ENCODE measurements at places on chromosomes 2 and 18.

DNA sequence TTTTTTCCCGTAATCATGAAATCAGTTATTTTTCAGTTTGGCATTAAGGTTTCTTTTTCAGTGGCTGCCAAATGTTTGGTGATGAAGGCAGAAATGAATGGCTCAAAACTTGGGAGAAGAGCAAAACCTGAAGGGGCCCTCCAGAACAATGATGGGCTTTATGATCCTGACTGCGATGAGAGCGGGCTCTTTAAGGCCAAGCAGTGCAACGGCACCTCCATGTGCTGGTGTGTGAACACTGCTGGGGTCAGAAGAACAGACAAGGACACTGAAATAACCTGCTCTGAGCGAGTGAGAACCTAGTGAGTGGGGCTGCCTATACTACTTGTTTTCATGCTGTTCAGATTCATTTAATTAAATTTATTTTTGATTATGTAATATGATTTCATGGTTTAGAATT is 29.2 kb upstream of the MSH2 start:
- no peak for DNase-seq

GRCh38 chr2:5561006-5561405 is 131.2 kb upstream of the SOX11 start:
- no peak for DNase-seq

DNA sequence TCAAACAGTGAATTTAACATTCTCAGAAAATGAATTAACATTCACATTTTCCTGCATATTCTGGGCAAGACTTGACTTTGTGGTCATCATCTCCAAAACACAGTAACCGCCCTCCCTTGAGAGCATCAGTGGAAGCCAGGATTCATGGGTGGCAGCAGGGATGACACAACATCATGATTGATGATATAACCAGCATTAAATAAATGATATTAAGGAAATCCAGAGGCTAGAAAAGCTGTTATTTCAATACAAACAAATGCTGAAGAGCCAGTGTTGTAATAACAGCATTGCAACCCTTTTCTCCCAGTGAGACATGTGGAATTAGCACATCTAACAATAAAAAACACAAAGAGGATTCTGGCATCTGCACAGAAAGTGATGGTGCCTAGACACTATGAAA is 41.1 kb downstream of the CDC42EP3 start:
- no peak for DNase-seq

GRCh38 chr2:240423788-240424191 is 11.7 kb upstream of the GPC1 start:
- no peak for DNase-seq

DNA sequence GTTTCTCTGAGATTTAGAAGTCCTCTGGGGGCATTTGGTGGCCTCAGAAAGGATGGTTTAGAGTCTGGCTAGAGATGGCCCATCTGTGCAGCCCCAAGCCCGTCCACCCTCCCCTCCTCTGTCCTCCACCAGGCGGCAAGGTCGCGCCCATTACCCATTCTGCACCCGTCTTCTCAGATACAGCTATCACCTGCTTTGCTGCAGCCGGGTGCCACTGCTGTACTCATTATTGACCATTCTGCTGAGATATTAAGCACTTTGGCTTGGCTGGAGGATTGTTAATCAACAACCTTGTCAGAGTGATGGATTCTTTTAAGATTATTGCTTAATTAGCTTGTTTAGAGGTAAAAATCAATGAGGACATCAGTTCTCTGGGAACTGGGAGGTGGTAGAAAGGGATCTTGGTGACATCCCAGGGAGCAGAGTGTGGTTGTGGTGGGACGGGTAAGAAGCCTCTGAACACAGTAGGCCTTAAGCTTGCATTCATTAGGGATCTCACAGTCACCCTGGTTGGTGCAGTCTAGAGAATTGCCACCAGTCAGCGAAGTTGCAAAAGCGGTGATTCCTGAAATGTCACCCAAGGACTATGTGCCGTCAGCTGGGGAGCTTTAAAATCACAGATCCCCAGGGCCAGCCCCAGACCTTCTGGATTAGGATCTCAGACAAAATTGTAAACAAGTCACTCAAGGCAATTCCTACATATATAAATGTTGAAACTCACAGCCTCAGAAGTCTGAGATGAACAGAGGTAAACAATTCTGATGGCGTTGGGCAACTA is 90.9 kb downstream of the CAPN13 start:
- no peak for DNase-seq

GRCh38 chr2:229562472-229563127 is 151.8 kb downstream of the DNER start:
- DNase-seq = no peak

GRCh38 chr2:9165625-9166024 is 41.0 kb upstream of the ASAP2 start:
- DNase-seq = no peak

DNA sequence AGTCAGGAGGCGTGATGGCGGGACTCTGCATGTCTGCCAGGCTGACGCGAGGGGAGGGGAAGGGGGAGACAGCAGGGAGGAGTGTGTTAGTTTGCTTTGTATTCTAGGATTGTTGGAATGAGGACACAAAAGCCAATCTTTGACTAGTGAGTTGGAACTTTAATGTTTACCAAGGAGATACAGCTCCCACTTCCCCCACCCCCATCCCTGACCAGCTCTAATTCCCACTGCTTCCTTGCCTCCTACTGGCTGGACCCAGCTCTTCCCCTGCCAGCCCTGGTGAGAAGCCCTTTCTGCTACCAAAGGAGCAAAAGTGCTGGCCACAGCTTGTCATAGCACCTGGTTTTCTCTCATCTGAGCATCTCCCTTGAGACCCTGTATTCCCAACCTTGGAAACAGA is 84.5 kb downstream of the CELF4 start:
- DNase-seq = no peak

- DNase-seq = no peak
These were observed 261.3 kb downstream of the ALPK2 start for GRCh38 chr18:58367425-58368140.

DNA sequence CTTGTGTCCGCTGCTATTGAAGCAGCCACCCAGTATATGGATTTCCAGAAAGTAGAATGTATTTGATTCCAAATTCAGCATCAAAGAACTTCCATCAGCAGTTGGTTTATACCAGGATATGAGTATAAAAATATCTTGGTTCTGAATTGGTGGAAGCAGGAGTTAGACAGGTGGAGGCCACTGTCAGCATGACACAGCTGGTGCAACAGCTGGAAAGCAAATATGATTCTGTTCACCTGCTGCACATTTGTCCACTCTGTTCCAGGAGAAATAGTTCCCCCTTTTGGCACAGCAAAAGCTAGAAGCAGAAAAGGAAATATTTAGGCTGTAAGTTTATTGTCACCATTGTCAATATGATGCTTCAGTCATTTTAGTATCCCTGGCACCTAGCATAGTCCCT is 41.2 kb downstream of the KIAA2012 start:
- no peak for DNase-seq

DNA sequence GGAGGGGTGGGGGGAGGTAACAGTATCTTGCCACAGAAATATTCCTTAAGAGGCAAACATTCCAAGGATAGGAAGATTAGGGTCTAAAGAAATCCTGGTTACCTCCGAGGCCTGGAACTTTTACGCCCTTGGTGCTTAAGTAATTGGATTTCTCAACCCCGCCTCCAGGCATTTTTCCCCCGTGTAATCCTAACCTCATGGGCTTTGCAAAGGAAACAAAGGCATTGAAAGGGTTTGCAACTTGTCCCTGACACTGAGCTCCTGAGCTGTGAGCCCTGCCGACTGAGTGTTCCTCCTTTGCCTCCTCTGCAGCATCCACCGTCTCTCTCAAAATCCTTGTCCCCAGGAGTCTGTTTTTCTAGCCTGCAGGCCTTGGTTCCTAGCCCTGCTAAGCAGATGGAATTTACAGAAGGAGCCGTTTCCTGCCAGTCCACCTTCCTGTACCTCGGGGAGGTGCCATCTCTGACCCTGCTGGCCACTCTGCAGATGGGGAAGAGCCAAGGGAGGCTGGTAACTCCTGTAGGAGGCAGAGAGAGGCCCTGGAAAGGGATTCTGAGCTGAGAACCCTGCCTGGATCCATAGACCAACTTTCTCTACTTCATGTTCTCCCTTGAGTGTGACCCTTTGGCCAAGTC is 24.2 kb downstream of the TET3 start:
- no peak for DNase-seq

- no peak for DNase-seq
These were observed 2.1 kb upstream of the TCF7L1 start for GRCh38 chr2:85131116-85131515.

DNA sequence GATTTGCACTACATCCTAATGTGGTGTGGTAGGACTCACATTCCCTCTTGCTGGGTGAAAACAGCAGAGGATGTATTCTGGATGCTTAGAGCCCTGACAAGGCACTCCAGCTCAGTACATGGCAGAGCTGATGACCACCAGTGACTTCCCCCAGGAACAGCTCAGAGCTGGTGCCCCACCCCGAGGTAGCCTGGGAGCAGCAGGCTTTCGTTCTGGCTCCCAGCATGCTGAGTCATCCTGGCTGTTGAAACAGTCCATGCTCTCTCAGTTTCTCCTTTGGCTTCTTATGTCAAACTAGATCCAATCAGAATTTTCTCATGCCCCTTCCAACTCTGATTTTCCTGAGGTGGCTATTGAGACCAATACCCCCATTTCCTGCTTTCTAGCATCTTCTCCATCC is 438.2 kb downstream of the NBAS start:
- DNase-seq = no peak

- DNase-seq = peak; percentile 21
These were observed 773 bp downstream of the MBP start for GRCh38 chr18:77131652-77132368.

- DNase-seq = no peak
These were observed 185.6 kb downstream of the RNF144A start for GRCh38 chr2:7102826-7103225.

DNA sequence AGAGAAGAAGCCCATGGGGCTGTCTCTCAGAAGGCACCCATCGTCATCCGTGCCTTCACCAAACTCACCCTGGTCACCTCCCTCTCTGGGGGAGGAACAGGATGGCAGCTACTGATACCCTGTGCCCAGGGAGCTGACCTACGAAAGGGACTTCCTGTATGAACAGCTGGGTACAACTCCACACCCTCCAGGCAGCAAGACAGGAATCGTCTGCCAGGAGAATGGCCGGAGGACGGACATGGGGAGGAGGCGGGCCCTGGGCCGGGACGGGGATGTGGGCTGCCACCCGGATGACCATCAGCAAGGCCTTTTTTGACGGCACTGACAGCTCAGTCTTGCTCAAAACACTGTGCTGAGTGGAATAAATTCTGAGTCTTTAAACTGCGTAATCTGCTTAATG is 243.6 kb downstream of the HDAC4 start:
- no peak for DNase-seq

DNA sequence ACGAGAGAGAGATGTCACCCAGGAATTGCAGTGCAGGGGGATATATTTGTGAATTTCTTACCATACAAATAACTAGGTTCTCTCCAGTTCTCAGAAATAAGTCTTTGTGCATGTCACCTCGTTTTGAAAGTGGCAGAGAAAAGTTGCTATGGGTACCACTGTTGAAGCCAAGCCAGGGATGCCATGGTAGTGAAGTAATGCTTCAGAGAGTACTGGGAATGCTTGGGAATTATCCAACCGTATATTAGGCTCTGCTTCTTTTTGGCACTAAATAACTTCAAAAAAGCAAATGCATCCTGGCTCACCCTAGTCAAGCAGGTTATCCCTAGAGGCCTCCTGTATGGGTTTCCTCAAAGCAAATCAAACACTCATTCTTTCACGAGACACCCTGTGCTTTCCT is 50.7 kb upstream of the DDX18 start:
- DNase-seq = no peak

DNA sequence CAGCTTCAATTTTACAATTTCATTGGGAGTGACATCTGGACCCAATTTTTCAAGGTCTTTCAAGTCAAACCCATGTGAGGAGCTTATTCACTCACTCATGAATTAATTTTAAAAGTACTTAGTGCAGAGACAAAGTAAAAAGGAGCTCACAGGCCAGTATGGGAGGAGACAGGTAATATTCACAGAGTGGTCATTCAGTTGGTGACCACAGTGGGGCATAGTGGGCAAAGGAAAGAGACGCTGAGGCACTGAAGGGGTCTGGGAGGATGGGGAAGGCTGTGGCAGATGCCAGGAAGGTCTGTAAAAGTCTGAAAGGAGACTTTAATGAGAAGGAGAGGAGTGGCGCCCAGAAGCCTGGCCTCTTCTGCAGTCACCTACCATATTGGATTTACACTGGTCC is 76.0 kb downstream of the CD8B2 start:
- DNase-seq = no peak

DNA sequence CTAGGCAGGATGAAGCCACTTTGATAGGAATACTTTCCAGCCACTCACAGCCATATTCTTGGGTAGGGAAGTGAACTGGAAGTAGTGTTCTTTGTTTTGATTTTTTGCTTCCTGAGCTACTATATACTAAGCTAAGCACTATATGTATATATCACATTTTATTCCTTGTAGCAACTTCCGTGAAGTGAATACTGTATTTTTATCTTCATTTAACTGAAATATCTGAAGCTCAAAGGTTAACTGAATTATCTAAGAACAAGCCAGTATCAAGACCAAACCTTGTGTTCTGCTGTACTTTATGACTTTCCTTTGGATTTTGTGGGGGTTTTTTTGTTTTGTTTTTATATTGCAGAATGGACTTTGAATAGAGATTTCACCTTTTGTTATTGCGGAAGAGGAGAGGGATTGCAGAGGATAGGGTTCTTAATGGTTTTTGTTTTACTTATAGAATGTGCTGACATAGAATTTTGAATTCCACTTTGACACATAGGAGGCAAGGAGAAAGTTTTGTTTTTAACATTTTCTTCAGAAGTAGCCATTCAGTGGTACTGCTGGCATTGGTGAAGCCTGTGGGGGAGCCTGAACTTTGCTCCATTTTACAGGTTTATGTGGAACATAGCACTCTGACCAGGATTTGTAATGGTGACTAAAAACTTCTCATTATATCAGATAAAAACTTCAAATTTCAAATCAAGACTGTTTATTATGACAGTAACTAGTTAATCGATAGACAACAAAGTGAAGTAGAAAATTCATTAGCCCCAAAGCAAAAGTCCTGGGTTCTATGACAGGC is 24.1 kb upstream of the RNF138 start:
- no peak for DNase-seq

DNA sequence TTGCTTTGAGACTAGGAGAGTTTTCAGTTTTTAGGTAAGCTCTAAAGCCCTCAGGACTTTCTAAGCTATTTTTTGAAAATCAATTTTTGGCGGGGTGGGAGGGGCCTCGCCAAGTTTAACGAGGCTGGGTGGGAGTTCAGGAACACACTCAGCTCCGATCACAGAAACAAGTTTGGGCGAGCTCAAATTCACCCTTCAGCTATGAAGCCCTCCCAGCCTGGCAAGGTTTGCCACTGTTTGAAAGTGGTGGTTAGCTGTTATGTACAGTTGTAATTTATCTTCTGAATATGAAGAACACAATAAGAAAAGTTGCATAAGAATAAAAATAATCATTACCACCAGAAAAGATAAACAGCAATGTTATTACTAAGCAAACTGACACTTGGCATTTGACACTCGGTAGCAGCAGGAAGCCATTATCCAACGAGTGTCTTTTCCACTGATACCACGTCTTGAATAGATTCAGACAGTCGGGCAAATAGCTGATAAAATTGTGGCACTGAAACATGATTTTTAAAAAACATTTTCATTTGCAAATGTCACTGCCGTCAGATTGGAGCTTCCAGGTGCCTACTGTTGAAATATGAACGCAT is 59.8 kb downstream of the KCTD1 start:
- no peak for DNase-seq

- DNase-seq = no peak
These were observed 52.9 kb upstream of the IMP4 start for GRCh38 chr2:130289780-130290179.

Measured in activated CD4-positive, alpha-beta T cell treated with anti-CD3 and anti-CD28 coated beads, Interleukin-2, amount 10 ng/mL, durations not matched to agents 7 days and 5 days (primary cell).